Anterior cingulate cortex (tissue), 58 donors: ENCODE measurements at places on chromosomes 16 and 17.

DNA sequence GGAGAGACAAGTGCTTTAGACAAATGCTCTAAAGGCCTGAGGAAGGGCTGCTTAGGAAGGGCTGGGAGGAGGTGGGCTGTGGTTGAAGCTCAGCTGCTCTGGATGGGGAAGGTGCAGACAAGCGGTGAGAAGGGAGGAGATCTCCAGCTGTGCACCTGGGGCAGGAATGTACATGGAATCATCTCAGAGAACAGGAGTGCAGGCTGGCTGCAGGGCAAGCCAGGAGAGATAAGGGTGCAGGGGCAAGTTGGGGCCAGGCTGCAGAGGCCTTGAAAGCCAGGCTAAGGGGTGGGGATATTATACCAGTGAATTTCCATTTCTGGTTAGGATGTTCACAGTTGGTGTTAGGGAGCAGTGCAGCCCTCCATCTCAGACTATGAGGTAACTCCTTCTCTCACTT lies 4.2 kb downstream of the SLC6A2 start:
- DNase-seq, result no peak

- DNase-seq, result no peak
Observed at GRCh38 chr17:67110619-67111018, 66.3 kb downstream of the CACNG1 start.

GRCh38 chr16:11642765-11643116 lies 25.5 kb upstream of the SNN start:
- no peak for DNase-seq

- DNase-seq, result no peak
Observed at GRCh38 chr17:52064791-52065211, 93.7 kb downstream of the CA10 start.

DNA sequence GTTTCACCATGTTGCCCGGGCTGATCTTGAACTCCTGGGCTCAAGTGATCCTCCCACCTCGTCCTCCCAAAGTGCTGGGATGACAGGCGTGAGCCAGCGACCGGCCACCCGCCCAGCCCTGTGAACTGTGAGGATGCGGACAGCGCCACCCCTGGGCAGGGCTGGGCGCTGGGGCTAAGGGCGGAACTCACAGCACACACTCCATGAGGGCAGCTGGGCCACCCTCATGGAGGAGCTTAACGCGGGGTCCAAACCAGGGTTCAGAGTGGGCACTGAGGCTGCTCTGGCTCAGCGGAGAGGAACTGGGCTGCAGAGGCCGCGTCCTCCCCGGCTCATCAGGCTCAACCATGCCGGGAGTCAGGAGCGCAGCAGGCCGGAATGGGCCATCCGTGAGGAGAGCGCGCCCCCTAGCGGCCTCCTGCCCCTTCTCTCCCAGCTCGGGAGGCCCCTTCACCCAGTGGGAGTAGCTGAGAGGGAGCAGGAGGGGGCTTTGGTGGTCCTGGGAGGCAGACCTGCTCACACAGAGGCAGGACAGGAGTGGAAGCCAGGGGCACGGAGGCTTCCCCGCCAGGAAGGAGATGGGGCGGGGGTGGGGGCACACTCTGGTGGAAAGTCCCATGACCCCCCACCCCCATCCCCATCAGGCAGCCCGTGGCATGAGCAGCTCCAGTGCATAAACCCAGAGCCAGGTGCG lies 13.8 kb downstream of the CORO7 start:
- DNase-seq, result no peak

DNA sequence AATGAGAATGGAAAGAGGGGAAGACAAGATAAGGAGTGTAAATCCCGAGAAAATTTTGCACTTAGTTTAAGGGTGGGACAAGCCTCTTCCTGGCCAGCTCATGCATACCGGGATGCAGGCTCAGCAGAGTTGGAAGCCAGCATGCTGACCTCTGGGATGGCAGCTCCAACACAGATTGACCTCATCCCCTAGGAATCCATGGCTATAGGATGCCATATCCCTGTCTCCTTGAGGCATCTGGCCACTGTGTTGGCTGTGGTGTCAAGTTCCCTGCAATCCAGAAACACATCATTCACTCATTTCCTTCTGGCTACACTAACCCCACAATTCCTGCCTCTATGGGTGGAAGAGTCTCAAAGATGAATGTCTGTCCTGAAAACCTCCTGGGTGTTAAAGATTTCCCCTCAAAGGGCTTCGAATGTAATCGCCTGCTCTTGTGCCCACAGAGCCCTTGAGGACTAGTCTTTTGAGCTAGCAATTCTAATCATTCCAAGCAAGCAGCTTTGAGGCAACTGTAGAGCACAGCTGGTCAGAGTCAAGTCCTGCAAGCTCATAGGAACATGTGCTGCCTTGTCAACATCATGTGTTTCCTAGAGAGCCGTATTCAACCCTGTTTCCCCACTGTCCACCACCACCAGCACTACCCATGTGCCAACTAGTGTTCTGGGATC lies 141.4 kb downstream of the PMP22 start:
- no peak for DNase-seq
